ENCODE measurements at places on chromosomes 2 and 18.

- DNase-seq: no peak
These were observed 3.9 kb downstream of the CDCA7 start for GRCh38 chr2:173358616-173359015.

- DNase-seq: no peak
These were observed 91.8 kb downstream of the MTCL1 start for GRCh38 chr18:8797206-8797605.

DNA sequence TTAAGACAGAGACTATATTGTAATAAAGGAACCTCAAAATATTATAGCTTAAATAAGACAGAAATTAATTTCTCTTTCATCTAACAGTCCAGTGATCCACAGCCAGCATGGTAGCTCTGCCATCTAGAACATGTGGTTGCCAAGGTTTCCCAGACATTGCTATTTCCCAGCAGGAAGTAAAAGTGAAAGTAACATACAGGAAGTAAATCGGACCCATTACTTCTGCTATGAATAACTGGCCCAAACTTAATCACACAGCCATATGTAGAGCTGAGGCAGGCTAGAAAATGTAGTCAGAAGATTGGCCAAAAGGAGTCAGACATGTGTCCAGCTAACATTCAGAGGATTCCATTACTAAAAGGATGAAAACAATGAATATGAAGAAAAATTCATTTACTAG lies 71.0 kb downstream of the NOL4 start:
- DNase-seq: no peak

DNA sequence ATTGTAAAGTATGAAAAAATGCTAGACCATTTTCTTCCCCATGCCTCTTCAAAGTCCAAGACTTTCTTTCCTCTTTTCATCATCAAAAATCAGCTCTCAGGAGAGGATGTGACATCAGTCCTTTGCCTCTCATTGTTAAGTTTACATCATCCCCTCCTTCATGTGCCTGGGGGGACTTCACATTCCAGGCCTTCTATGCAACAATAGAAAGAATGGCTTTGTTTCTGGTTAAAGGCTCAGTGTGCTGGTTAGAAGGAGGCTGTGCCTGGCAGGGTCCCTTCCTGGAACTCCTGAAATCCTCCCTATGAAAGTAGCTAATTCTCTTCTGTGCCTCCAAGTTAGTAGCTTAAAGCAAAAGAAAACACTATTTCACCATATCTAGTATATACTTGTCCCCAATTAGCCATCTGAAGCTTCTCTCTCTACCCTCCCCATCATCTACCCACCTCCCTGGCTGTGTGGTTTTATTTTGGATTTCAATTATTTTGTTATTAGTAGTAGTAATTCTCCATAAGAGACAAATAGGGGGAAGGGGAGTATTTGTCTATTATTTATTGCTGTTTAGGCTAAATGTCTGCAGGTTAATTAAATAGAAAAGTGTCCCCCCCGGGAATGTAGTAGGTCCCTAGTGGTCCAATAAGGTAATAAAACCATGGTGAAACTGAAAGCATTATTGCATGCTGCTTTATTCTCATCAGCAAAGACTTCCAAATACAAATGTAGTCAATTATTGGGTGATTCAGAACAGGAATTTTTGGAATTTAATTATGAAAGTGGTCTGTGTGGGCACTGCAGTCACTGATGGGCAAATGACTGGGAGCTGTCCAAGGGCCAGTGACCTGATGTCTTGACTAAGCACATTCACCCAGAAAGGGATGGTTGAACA lies 69.0 kb downstream of the CPO start:
- DNase-seq: no peak

DNA sequence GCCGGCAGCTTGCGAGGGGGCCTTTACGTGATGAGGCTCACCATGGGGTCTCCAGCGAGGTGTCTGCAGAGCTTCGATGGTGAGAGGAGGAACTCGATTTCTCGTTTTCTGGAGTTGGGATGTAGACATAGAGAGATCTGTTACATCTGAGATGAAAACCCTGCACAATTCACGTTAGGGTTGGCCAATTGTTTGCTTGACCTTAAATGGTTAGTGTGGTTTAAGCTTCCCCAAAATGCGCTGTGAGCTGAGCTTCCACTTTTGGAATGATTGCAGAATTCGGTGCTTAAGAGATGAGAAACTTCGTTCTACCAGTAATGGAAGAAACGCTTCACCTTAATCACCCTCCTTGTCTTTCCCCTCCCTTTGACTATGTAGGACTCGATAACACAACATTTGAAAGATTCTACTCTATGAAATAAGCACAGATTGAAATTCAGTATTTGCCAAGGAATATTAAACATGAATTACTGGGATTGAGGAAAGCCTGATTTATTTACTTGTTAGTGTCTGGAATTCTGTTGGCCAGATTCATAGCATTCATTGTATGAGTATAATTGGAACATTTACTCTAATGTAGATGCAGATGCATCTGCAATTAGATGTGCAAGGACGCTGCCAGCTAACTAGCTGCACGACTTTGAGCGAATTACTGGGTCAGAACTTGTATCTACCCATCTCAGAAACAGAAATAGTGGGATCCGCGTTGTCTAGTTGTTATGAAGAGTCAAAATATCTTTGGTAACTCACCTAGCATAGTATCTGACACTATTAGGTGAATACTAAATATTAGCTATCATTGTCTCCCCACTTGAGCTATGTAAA lies 1.6 kb upstream of the KLF7 start:
- DNase-seq: peak; percentile 45
